ENCODE measurements at places on chromosomes 1 and 21. TPM values are rescaled to one million over a fixed set of nuclear protein-coding genes. Genes with fewer than 3 reads are reported as not detected.

SPRR2A gene
- not detected for total RNA-seq

TBX15 gene
- 0.69 TPM for total RNA-seq

SMCP gene
- total RNA-seq, result not detected

TMEM54 gene
- total RNA-seq, result 9.9 TPM

ZNF669 gene
- 28.5 TPM for total RNA-seq

TNNT2 gene
- total RNA-seq, result not detected

BCAS2 gene
- 52.4 TPM for total RNA-seq

PGBD5 gene
- total RNA-seq, result 72.4 TPM

CELA2A gene
- total RNA-seq, result not detected

STIL gene
- 5.4 TPM for total RNA-seq

OR2M5 gene
- total RNA-seq, result not detected
